ENCODE measurements at places on chromosomes 11 and 22. TPM values are rescaled to one million over a fixed set of nuclear protein-coding genes. Genes with fewer than 3 reads are reported as not detected.

SREBF2 gene
- total RNA-seq, result 48.3 TPM

MS4A15 gene
- total RNA-seq, result not detected

HTR3B gene
- not detected for total RNA-seq

GRCh38 chr11:117816151-117816741 lies 8.3 kb downstream of the FXYD2 start:
- DNase-seq, result no peak
- no peaks in the 10 kb centered on the region for H3K27me3 ChIP-seq
- no peak overlapping the region for H3K4me3 ChIP-seq
- no peak overlapping the region for H3K27ac ChIP-seq
- H3K4me1 ChIP-seq, result no peaks in the 10 kb centered on the region

- H3K27me3 ChIP-seq, result no peaks in the 10 kb centered on the region
- H3K36me3 ChIP-seq, result no peaks in the 10 kb centered on the region
- H3K4me3 ChIP-seq, result no peak overlapping the region
- no peak overlapping the region for H3K27ac ChIP-seq
Observed at GRCh38 chr11:17229481-17230152, 21.8 kb upstream of the PIK3C2A start.

DNA sequence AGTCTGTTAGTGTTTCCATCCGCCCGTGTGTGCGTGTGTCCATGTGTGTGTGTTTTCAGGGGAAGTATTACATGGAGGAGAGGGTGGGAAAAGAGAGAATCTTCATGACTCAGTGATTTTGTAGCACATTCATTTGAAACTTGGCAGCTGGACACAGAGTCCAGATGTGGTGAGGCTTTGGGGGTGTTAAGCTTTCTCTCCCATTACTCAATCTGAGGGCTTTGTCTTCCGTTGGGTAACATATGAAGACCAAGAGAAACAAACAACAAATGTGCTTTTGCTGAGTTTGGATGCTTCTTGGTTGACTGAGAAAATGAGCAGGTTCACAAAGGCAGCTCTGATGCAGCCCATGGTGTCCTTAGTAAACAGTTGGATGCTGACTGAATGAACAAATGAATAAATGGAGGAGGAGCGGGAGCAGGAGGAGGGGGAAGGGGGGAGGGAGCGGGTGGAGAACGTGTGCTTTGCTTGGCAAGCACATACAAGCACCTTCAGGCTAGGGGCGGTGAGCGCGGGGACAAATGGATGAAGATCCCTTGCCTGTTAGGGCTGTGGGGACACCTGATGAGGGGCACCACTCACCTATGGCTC lies 104.3 kb downstream of the ST3GAL4 start:
- no peak for DNase-seq
- no peaks in the 10 kb centered on the region for H3K27me3 ChIP-seq
- no peaks in the 10 kb centered on the region for H3K4me1 ChIP-seq
- H3K4me3 ChIP-seq, result no peak overlapping the region
- H3K36me3 ChIP-seq, result no peaks in the 10 kb centered on the region
- no peak overlapping the region for H3K27ac ChIP-seq

DNA sequence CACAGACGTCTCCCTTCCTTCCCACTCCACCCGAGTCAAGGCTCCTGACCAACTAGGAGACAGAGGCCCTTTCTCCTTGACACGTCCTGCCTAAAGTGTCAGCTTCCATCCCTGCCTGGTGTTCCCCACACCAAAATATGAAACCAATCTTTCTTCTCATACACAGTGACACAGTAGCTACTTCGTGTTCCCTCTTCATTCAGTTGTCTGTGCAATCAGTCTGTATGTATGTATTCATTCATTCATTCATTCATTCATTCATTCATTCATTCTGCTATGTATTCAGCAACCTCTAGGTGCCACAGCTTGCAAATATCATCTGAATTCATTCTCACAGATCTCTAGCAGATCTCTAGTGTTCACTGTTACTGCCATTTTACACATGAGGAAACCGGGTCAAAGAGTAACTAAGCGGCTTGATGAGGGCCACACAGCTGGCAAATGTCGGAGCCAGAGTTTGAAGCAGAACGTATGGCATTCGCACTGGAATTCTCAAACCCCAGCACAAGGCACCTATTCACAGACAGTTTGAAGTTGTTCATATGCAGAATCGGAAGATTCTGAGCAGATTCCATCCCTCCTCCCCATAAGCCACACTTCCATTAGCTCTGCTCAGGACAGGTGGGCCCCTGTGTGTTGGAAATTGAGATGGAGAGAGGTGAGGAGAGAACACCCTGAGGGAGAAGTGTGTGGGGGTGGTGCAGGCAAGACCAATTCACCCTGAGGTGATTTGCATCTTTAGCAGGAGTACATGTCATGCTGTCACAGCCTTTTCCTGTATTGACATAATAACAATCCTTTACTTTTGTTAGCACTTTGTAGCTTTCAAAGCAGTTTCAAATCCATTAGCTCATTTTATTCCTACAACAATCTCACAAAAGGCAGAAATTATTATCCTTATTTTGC lies 275.7 kb downstream of the ST3GAL4 start:
- no peak overlapping the region for H3K4me3 ChIP-seq
- no peak overlapping the region for H3K27ac ChIP-seq
- no peaks in the 10 kb centered on the region for H3K4me1 ChIP-seq
- DNase-seq, result no peak
- H3K27me3 ChIP-seq, result no peaks in the 10 kb centered on the region

DNA sequence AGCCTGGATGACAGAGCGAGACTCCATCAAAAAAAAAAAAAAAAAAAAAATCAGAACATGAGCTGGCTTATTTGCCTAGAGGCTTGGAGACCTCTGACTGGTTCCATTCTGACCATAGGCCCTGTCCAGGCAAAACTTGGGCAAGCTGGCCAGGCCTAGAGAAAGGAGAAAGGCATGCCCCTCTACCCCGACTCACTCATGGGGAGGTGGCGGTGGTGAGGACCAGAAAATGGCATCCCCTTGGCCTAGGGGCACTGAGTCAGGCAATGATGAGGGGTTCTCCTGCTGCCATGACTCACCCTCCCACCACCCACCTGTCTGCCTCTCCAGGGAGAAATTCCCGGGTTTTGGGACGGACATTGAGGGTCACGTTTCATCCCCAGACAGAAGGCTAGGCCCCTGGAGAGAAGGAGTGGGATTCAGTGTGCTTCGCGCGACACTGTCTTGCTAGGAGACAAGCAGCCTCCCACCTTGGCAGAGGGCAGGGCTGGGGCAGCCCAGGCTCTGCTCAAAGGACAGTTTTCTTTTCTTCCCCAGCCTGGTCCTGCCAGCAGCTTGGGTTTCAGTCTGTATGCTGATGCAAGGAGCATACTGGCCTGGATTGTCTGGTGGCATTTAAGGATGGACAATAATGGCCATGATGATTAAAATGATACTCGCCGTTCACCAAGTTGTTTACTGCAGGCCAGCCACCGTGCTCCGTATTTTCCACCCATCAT lies 17.2 kb downstream of the TOB2 start:
- no peaks in the 10 kb centered on the region for H3K27me3 ChIP-seq
- H3K36me3 ChIP-seq, result peaks cover 17% of the 10 kb centered on the region
- H3K4me1 ChIP-seq, result no peaks in the 10 kb centered on the region
- DNase-seq, result no peak

Data from thoracic aorta (tissue), 2 donors.